ENCODE measurements at places on chromosomes 12 and 14.

DNA sequence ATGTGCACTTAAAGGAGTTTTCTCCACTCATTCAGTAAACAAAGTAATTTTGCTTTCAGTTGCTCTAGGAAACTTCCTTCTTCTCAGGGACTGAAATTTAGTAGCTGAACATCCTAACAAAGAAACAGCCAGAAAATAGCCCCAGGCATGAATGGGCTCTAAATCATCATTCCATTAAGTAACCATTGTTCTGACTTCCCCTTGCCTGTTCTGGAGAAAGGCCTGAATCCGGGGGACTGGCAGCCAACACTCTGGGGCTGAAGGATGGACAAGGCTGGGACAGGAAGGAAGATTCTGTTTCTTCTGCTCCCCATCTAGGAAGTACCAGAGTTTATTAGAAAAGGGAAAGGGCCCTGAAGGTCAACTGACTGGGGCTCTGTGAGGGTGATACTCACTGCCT lies 104.5 kb downstream of the ESRRB start:
- no peak for DNase-seq

- DNase-seq: no peak
These were observed 182.0 kb downstream of the DPF3 start for GRCh38 chr14:72711936-72712335.

- no peak for DNase-seq
These were observed 39.2 kb downstream of the EID3 start for GRCh38 chr12:104342635-104343249.

GRCh38 chr14:37903343-37904191 lies 304.1 kb upstream of the SSTR1 start:
- DNase-seq: no peak

DNA sequence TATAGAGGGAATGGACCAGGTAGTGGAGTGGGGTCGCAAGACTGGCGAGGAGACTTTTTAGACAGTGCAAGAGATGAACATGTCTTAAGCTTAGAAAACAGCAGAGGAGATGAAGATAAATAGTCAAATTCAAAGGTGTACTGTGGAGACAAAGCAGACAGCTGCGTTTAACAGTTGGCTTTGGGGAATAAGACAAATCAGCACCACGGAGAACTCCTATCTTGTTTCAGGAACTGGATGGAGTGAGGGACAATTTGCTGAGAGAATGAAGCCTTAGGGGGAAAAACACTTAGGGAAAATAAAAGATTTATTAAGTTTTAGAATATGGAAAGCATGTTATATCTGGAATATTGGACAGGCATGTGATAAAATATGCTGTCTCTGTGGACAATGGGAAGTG lies 458.8 kb downstream of the GLT1D1 start:
- no peak for DNase-seq

DNA sequence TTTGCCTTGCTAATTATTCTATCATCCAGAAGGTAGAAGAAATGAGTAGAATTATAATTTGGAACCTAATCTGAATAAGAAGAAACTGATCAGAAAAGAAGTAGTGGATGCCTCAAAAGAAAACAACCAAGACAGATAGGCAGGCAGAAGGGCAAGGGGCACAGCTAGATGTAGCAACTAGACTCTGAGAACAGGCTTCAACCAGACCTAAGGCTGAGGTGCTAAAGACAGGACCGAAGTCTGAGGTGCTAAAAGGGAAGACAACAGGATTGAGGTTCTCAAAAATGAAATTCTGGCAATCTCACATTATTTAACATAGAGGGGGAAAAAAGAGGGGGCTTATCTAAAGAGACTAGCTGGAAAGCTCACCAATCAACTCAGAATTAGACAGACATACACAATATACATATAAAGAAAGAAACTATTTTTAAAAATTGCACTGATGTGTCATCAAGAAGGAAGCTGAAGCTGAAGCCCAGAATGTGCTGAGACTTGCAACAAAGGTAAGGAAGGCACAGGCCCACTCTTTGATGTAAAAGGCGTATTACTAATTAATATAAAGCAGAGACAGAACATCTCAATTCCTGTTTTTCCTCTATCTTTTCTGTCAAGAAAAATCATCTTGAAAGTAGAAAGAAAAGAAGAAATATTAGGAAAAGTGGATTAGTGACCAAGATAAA lies 43.8 kb upstream of the CSRNP2 start:
- DNase-seq: no peak

DNA sequence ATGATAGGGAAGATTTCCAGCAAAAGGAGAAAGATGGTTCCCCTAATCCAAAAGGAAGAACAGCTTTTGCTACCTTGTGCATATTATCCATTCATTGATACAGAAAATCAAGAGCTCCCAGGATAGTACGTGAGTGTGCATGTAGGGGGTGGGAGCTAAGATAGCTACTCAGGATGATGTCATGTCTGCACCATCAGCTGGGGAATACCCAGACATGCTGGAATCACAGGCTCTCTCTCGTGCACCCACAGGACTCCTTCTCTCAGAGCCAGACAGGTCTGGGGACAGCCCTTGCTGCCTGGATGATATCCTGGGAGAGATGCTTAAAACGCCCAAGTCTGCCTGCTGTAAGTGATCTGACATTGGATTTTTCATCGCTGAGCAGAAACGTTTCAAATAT lies 38.9 kb downstream of the FOXN3 start:
- DNase-seq: no peak

DNA sequence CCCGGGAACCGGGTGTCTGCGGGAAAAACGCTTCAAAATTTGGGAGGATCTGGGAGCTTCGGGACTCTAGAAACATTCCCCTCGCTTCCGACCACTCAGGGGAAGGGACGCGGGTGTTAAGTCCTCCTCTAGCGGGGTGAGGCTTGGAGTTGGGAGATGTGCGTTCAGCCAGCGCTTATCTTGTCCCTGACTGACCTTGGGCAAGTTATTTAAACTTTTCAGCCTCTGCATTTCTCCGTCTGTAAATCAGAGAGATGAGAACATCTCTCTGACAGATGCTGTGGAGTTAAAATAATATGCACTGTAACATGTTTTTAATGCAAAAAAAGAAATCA lies 76.9 kb upstream of the ANO4 start:
- no peak for DNase-seq

DNA sequence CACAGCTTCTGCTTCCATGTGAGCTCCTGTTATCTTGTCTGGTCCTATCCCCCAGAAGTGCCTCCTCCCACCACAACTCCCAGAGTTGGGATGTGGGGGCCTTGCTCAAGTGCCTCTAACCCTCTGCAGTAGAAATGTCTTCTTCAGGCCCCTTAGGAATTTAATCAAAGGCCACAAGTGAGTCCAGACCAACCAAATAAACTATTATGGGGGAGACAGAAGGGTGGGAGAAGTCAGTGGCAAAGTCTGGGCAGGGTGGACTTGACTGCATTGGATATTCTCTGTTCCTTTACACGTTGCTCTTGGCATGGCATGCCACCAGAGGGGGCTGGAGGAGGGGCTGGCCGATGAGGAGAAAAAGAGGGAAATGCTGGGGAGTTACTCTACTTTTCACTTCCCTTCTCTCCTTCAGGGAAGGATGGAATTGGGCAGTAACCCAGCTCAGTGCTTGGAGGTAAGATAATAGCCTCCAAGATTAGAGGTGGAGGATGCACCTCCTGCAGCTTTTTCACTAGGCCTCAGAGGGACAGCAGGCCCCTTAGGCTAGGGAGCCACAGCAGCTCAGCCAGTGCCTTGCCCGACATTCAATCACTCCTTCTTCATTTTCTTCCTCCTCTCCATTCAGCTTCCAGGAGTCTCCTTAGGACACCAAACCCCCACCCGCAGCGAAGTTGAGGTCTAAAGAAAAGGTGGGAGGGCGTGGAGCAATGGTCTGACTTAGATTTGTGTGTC lies 1.2 kb upstream of the AP1G2 start:
- no peak for DNase-seq

DNA sequence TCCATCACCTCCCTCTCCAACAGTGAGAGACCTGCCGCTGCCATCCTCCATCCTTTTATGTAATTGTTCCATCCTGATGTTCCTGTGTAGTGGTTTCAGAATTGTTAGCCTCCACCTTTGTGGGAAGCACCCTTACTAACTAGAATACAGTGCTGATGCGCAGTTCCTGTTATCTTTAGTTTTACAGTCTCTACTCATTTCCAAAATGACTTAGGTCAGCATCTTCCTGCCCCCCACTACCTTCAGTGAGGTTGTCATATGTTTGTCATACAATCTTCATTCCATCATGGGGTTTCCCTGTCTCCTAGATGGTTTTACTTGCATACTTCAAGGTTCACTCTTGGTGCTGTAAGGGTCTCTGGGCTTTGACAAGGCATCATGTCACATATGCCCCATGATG lies 69.8 kb downstream of the EML1 start:
- DNase-seq: no peak

DNA sequence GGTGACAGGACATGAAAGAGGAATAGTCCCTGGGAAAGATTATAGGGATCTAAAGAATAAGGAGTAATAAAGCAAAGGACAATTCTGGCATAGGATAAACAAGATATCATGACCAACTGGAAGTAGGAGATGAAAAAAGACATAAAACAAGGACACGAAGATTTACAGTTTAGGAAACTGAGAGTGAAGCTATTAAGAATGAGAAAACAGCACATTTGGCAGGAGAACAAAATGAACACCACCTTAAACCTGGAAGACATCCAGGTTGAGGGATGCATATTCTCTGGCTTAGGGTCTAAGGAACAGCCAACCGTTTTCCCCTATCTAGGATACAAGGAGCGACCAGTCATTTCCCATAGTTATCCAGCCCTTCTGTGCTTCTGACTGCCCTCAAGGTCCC lies 1.9 kb downstream of the TRIP11 start:
- no peak for DNase-seq

DNA sequence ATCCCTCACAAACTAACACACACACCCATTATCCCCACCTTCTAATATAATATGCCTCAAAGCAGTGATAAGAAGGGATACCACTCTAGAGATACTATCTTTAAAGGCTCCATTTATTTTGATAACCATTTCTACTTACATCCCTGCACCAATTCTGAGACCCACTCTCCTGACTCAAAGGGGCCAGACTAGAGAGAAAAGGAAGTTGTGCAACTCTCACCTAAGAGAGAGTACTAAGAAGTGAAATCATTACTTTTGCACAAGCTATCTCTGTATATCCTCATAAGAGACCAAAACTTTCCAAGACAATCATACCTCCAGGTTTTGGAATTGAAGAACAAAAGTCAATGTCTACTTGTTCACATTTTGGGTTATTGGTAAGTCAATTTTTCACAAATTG lies 45.4 kb upstream of the USP15 start:
- no peak for DNase-seq

DNA sequence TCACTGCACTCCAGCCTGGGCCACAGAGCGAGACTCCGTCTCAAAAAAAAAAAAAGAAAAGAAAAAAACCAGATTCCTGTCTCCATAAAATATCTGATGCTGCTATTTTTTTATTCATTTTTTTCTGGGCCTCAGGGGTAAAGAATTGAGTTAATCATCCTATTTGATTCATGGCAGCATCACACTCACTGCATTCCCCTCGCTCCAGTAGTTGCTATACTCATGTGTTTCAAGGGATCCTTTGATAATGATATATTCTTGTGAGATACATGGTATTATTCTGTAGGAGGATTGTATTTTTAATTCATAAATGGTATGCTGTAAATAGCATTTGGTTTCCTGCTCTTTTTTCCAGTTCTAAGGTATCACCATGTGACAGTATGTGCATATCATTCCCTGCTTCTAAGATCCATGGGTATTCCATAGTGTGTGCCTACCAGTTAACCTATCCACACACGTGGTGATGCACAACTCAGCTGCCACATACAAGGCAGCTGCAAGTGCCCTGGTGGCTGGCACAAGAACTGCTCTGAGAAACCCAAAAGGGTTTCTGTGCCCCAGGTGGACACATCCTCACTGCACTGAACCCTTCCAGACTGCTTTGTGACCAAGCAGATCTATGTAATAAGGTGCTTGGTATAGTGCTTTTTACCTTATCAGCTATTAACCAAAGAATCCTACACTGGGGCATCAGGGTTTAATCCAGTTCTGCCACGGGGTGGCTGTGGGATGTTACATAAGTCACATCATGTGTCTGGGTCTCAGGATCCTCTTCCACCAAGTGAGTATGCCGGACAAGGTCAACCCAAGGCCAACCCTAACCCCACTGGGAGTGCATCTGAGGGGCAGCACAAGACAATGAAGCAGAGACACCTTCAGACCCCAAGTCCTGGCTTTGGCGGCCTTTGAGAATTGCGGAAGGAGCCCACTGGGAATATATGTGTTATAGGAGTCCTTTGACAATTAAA lies 74.6 kb downstream of the ZFP36L1 start:
- no peak for DNase-seq

- peak; percentile 87 for DNase-seq
These were observed 137.6 kb downstream of the TSPAN9 start for GRCh38 chr12:3214526-3215365.

GRCh38 chr12:111359914-111360276 lies 9.0 kb downstream of the PHETA1 start:
- DNase-seq: no peak

DNA sequence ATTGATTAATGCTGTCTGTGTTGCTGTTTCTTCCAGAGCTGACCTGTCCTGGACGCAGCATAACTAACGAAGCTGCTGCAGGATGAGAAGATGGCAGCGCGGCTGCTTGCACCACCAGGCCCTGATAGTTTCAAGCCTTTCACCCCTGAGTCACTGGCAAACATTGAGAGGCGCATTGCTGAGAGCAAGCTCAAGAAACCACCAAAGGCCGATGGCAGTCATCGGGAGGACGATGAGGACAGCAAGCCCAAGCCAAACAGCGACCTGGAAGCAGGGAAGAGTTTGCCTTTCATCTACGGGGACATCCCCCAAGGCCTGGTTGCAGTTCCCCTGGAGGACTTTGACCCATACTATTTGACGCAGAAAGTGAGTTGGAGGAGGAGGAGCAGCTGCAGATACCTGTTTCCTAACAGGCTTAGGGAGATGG lies 71.7 kb downstream of the SCN8A start:
- DNase-seq: no peak

DNA sequence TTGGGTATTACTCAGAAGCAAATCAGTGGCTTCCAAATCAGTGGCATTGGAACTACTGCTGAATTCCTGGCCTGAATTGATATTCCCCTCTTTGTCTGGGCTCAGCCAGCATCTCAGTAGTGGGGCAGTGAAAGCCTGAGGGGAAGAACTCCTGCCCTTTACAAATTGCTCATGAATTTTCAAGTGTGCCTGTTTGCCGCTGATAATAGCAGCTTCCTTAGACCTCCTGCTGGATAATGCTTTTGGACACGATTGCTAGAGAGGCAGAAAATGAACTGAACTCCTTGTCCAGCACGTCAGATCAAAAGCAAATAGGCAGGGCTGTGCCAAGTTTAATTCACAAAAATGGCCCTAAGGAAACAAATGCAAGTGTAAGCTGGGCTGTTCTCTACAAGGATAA lies 91.3 kb upstream of the GZMB start:
- DNase-seq: peak; percentile 44

- no peak for DNase-seq
These were observed 106.0 kb downstream of the HMGA2 start for GRCh38 chr12:65930114-65930828.

- DNase-seq: no peak
These were observed 87.1 kb downstream of the ACACB start for GRCh38 chr12:109203480-109203879.

All from NCI-H1417 treated with DMSO at 0.1 percent for 48 hours (cell line).